ENCODE measurements at places on chromosomes 2 and 18.

DNA sequence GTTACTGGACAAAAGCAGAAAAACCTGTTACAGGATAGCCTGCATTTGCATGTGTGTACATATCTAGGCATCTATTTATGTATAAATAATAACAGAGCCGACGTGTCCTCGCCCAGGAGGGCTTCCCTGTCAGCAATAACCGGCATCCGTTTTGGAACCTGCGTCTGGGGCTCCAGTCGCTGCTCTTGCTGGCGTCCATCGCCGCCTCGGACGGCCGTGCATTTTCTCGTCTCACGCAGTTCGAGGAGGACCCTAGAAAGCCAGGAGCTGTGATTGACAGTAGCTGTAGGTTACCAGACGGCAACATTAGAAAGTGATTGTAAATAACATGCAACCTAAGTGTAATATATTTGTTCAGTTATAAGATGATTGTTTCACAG, 132.6 kb downstream of the NFATC1 start:
- no peak for DNase-seq

DNA sequence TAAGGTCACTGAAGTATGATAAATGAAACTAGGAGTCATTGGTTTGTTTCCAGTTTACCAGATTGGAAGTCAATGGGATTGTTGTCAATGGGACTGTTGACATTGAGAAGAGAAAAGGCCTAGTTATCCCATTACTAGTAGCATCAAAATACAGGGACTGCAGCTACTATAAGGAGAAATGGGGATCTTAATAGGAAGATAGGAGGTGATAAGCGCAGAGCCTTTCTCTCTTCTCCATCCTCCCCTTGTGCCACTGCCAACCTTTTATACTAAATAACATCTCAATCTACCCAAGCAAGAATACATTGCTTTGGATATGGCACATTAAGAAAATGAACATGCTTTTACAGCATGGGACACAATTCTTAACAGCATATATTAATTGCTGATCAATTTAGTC, 10.5 kb upstream of the BBS5 start:
- no peak for DNase-seq

DNA sequence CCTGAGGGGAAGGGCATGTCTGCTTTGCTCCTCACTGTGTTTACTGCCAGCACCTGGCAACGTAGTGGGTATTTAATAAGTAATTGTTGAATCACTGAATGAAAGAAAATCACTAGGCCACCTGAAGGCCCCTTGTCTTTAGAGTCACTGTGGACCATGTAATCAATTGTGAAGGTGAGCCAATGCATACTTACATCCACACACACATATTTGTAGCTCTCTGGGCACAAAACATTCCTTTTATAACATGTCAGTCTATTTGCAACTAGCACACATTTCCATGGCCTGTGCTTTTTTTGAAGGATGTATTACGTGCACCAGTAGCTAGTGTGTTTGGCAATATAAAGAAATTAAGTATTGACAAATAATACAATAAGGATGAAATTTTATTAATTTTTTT, 11.2 kb downstream of the ATP8B1 start:
- DNase-seq = no peak

DNA sequence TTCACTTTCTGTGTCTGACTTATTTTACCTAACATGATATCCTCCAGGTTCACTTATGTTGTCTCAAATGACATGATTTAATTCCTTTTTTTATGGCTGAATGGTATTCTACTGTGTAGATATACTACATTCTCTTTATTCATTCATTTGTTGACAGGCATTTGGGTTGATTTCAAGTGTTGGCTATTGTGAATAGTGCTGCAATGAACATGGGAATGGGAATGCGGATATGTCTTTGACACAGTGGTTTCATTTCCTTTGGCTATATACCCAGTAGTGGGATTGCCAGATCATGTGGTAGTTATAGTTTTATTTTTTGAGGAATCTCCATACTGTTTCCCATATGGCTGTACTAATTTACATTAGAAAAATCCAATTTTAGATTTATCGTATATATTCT, 195.4 kb upstream of the KLHL14 start:
- no peak for DNase-seq

GRCh38 chr2:176174382-176174823, 14.1 kb upstream of the HOXD1 start:
- no peak for DNase-seq

DNA sequence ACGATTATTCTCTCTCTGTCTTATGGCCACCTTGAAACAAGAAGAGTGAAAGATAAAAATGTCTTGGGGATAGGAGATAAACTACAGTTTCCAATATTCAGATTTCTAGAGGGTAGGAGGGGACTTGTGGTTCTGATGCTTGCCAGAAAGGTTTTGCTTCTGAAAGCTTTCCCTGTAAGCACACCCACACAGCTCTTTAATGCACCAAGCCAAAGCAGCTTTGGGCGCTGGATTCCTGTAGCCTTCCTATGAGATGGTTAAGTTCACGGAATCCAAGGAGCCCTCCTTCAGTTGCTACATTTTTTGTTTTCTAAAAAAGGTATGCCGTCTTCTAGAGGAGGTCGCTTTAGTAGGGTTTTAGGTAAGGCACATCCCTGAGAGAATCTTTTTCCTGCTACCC, 4.9 kb downstream of the LRRTM1 start:
- no peak for DNase-seq

DNA sequence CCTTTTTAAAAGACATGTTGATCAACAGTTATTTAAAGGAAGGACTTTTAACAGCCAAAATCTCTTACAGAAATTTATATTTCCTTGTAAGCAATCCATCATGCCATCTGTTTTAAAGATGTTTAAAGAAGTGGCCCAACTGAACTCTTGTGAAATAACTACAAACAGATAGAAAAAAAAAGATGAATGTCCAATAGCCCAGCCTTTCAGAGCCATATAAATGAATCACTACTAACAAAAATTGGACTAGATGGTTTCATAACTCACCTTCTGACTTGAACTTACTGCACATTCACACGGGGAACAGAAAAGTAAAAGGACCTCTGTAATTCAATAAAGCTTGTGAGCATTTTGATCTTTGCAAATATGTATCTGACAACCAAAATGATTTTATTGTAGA, 319.0 kb upstream of the CHAC2 start:
- DNase-seq = no peak

All from stimulated activated CD8-positive, alpha-beta memory T cell treated with anti-CD3 and anti-CD28 coated beads, Interleukin-15, amount 100 ng/mL, for 24 hours (primary cell).